ENCODE measurements at places on chromosomes 13 and 19.

GRCh38 chr13:58994077-58994476, 1169.7 kb downstream of the DIAPH3 start:
- DNase-seq: no peak

DNA sequence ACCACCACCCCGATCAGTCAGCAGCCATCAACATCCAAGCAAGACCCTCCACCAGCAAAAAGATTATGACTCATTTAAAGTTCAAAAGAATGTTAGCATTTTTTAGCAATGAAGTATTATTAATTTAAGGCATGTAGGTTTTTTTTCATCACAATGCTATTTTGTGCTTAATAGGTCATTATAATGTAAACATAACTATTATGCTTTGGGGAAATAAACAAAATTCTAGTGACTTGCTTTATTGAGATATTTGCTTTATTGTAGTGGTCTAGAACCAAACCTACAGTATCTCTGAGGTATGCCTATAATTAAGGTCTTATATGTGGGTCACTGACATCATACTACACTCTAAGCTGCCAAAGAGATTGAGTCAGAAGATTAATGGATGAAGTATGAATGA, 20.0 kb downstream of the KLF12 start:
- no peak for DNase-seq

DNA sequence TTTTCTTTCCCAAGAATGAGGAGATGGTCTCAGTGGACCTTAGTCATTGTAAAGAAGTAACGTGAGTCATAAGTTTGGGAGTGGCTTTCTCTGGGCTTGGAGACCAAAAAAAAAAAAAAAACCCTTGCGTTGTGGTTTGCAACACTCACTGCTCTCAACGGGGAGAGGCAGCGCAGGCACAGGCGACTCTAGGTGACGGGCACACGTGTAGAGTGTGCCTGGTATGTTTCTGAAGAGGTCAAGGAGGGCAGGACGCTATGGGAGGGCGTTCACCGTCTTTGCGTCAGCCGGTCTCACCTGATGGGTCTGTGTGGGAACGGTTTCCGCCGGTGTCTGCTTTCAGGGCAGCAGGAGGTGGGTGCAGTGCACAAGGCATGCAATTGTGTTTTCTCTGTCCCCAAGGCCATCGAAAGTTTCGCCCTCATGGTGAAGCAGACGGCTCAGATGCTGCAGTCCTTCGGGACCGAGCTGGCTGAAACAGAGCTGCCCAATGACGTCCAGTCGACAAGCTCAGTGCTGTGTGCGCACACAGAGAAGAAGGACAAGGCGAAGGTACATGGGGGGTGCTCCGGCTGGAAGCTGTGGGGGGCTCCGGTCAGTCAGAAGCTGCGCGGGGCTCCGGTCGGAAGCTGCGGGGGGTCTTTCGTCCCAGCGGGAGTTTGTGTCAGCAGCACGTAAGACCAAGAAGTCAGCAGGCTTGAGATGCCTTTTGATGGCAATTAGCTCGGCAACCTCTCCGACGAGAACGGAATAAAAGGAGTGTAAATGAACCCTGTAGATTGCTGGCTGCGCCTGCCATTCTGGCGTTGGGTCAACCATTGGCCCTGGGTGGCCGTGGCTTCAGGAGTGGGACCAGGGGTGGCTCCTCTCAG, 40.8 kb upstream of the F7 start:
- no peak for DNase-seq

- no peak for DNase-seq
Measured at GRCh38 chr13:113788413-113789135, 29.5 kb downstream of the TMEM255B start.

- no peak for DNase-seq
Measured at GRCh38 chr13:98934243-98934642, 43.6 kb downstream of the DOCK9 start.

DNA sequence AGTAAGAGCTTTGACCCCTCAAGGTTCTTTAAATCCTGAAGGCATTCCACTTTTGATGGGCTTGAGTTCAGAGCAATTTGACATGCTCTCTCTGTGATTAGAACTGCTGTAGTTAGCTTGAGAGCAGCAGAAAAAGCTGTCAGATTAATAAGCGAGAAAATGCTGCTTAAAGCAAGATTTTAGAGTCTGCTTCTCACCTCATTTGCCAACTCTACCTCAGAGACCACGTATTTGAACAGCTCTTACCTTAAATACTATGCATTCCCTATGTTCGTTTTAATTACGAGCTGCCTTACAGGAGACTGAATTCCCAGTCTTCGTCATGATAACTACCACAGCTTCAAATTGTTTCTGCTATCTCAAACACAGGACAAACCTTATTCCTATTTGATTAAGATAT, 253.4 kb downstream of the SLITRK6 start:
- DNase-seq: no peak

DNA sequence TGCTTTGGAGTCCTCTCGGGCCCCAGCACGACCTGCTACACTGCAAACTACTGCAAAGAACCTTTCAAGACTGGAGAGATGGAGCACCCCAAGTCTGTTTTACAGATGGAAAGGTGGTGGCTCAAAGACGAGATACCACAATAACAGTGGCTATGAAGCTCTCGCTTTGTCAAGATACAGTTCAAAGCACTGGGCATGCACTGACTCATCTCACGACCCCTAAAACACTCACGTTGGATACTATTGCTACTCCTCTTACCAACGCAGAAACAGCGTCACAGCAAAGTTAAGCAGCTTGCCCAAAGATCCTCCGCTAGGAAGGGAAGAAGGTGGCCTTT, 24.0 kb upstream of the LAIR1 start:
- no peak for DNase-seq

- no peak for DNase-seq
Measured at GRCh38 chr19:43544077-43544476, 11.1 kb downstream of the ZNF575 start.

GRCh38 chr13:113509989-113510388, 19.5 kb upstream of the DCUN1D2 start:
- DNase-seq: no peak

GRCh38 chr19:1814391-1814790, 2.3 kb upstream of the ATP8B3 start:
- DNase-seq: no peak

- DNase-seq: no peak
Measured at GRCh38 chr19:42242069-42242511, 312 bp downstream of the GSK3A start.

- no peak for DNase-seq
Measured at GRCh38 chr19:12766051-12766521, 9.3 kb downstream of the HOOK2 start.

- peak; percentile 51 for DNase-seq
Measured at GRCh38 chr19:38003438-38004185, 96.6 kb downstream of the SIPA1L3 start.

GRCh38 chr19:34975056-34975455, 11.0 kb upstream of the ZNF792 start:
- DNase-seq: no peak

DNA sequence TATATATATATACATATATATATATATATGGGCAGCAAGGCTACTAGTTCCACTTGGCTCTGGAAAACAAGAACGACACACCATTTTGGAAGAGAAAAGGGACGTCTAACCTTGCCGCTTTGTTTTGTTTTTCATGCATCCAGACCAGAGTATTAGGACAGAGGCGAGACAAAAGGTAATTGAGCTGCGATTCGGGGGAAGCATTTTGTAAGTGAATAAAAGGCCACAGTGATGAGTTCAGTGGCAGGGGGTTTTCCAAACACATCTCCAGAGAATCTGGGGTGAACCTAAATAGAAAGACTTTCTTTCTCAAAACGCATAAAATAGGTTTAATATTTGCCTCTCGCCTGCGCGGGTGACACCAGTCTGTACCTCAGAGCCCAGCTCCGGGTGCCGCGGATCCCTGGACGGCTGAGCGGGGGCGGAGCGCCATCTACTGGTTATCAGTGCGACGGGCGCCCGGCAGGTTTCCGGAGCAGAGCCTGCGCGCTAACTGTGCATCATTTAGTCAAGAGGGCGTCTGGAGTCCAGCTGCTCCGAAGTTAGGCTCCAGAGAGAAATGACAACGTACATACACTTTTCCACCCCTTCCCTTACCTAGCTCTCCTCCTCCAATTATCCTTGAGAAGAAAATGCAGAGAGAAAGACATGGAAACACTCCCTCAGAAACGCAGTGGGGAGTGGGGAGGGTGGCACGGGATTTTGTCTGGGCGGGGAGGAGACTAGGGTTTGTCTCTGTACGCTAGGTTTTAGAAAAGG, 262.3 kb downstream of the TBC1D4 start:
- DNase-seq: peak; percentile 7

DNA sequence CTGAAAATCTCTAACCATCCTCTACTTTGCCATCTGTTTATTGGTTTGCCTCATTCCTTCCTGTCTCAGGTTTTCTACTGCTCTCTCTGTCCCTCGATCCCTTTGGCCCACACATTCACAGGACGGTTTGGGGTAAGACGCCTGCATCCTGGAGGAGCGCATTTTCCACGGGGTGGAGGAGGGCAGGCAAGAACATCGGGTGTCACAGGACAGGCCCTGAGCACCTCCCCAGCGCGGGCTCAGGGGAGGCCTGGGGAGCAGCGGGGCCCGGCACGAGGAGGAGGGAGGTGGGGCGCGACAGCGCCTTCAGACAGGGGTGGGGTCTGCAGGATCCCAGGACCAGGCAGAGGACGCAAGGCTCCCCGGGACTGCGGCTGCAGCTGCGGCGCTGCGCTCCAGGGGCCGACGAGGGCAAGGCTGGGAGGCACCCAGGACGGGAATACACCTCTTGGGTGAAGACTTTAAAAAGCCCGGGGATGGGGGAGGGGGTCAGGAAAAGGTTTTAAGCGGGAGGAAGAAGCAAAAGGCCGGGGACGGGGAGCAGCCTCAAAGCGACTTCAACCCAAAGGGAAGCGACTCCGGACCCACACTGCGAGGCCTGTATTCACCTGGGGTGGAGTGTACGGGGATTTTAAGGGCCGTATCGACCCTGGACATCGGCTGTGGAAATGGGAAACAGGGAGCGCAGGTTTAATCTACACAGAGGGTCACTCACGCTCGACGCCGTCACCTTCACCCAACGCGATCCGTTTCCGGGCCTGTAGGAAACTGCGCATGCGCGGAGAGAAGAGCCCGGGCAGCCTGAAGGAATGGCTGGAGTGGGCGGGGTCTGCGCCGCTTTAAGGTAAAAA, at the start of gene ZNF415:
ZNF415 (minus strand) TSS at position 770 of the 851 bp plus-strand sequence. CDS start 10,234 bp downstream, outside the sequence.
- no peak for DNase-seq

DNA sequence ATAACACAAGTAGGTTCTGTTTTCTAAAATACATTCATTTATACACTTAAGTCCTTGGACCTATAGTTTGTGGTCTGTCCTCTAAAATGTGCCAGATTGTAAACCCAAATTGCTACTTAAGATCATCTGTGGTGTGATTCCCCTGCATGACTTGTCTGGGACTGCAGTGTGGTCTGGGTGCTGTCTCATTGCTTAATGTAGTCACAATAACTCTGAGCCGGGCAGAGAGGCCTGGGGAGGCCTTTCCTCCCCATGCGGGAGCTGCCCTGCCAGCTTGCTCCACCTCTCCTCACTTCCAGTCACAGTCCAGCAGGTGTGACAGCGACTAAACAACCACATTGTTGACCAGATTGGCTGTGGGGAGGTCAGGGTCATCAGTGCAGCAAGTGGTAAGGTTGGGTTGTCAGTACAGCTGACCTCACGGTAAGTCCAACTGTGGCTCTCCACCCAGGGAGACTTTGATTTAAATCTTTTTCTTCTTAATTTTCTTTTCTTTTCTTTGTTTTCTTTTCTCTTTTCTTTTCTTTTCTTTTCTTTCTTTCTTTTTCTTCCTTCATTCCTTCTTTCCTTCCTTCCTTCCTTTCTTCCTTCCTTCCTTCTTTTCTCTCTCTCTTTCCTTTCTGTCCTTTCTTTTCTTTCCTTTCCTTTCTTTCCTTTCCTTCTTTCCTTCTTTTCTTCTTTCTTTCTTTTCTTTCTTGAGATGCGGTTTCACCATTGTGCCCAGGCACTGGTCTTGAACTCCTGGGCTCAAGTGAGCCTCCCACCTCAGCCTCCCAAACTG, 4.4 kb upstream of the TUBA3C start:
- DNase-seq: no peak

DNA sequence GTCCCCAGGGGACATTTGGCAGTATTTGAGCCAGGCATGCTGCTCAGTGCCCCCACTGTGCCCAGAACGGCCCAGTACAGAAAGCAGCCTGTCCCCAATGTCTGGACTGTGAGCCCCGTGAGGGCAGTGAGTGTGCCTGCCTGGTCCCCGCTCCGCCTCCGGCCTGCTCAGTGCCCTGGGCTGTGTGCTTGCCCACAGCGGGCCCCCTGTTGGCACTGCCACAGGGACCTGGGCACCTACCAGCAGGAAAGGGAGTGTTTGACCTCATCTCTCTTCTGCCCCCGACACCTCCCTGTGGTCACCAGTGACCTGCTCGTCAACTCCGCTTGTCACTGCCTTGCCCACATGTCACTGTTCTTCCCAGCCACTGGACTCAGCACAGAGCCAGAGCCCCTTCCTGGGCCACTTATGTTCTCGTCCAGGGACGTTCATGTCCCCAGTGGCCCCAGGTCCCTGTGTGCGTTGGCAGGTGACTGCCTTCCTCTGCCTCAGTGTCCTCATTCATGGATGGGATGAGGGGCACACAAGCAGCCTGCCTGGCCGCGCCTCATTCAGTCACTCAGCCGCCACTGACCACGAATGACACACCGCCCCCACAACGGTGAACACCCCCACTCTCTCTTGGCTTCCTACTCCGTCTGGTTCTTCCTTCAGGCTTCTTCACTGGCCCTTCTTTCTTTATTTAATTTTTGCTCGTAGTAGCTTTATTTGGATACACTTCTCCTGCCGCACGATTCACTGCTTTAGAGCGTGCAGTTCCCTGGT, 2.8 kb downstream of the FZR1 start:
- no peak for DNase-seq

- DNase-seq: no peak
Measured at GRCh38 chr19:46460055-46460454, 11.3 kb downstream of the PNMA8A start.

DNA sequence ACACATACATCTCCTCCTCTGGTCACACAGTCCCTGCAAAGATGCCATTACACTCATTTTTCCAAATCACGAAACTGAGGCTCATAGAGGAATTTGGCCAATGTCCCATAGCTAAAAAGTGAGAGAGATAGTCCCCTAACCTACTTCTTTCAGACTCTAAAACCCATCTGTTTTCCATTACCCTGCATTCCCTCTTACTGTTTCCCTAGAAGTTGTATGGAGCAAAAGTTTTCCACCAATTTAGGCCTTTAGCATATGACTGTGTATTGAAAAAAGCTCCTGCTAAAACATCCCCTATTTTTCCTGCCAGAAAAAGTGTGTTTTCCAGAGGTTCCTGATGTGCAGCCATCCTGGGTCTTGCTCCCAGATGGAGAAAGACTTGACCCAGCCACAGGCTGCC, 16.3 kb downstream of the SERP2 start:
- no peak for DNase-seq

All from GM12878 (cell line).